ENCODE measurements at places on chromosomes 3 and 15.

DNA sequence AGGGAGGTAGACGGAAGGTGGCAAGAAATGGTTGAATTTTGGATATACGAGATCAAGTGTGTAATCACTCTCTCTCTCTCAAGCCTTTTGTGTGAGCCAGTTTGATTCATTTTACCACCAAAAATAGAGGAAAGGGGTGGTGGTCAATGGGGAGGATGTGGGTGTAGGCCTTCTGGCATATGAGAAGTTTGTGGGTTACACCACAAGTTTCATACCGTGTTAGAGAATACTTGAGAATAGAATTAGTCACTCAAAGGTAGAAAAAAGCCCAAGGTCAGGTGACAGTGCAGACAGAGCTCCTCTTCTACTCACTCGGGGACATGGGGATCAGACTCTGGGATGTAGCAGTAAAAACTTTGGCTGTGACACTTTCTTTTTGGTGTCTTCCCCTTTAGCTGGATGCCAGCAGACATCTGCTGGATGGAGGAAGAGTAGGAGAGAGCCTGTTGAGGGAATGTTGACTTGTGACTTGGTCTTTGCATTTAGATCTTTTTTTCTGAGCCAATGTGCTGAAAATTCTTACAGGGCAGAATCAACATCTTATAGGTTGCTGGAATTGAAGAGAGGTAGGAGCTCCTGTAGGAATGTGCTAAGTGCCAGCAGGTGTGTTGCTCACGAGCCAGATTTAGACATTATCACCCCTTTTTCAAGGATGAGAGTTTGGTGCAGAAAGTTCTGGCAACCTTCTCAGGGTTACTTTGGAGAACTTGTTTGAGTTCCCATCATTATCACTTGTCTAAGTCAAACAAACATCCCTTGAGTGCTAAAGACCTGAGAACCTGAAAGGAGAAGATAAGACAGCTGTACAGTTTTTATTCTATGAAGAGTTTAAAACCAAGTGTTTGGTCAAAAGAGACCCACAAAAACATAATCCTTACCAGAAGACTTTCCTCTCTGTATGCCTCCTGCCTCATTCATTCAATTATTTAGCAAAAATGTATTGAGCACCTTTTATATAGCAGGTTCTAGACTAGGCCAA, 43.9 kb upstream of the RYK start:
- no peak overlapping the region for H3K4me3 ChIP-seq
- no peaks in the 10 kb centered on the region for H3K27me3 ChIP-seq
- no peaks in the 10 kb centered on the region for H3K36me3 ChIP-seq
- peak; percentile 21 for DNase-seq
- no peaks in the 10 kb centered on the region for H3K4me1 ChIP-seq

DNA sequence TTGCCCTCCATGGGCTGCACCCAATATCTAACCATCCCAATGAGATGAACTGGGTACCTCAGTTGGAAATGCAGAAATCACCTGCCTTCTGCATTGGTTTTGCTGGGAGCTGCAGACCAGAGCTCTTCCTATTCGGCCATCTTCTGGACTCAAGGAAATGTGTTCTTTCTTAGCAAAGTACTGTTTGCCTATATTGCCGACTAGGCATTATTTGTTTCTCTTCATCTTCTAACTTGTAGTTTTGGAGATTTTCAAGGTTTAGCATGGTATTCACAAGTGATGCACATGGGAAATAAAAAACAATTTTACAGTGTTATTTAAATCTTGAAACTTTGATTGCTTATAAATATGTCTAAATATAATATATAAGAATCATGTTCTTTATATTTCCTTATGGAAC, 377.8 kb upstream of the POU1F1 start:
- H3K4me1 ChIP-seq: no peaks in the 10 kb centered on the region
- H3K27ac ChIP-seq: no peak overlapping the region
- no peaks in the 10 kb centered on the region for H3K36me3 ChIP-seq
- H3K4me3 ChIP-seq: no peak overlapping the region
- no peak for DNase-seq

GRCh38 chr15:99042892-99043291, 35.3 kb upstream of the PGPEP1L start:
- peaks cover 13% of the 10 kb centered on the region for H3K27me3 ChIP-seq
- H3K36me3 ChIP-seq: no peaks in the 10 kb centered on the region
- no peak for DNase-seq

GRCh38 chr3:126401611-126402160, 7.0 kb downstream of the CFAP100 start:
- no peaks in the 10 kb centered on the region for H3K36me3 ChIP-seq
- H3K4me1 ChIP-seq: peaks cover 14% of the 10 kb centered on the region
- DNase-seq: no peak
- no peaks in the 10 kb centered on the region for H3K27me3 ChIP-seq
- no peak overlapping the region for H3K4me3 ChIP-seq
- no peak overlapping the region for H3K27ac ChIP-seq

Data from PC-9 (cell line).